ENCODE measurements at places on chromosomes 1 and 21.

DNA sequence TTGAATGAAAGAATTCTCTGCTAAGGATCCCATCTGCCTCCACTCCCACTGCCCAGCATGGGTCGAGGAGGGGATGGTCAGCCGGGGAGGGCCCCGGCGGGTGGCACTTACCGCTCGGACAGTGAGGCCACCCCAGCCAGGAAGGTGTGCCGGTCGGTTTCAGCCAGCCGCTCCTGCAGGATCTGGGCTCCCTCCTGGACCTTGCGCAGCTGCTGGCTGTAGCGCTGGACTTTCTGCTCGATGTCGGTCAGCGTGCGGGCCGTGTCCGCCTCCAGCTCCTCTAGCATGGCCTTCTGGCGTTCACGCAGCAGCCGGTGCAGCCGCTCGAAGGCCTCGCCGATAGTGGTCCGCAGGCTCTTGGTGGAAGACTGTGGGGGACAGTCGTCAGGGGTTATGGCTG is 22.3 kb downstream of the TRIM62 start:
- no peak for DNase-seq

DNA sequence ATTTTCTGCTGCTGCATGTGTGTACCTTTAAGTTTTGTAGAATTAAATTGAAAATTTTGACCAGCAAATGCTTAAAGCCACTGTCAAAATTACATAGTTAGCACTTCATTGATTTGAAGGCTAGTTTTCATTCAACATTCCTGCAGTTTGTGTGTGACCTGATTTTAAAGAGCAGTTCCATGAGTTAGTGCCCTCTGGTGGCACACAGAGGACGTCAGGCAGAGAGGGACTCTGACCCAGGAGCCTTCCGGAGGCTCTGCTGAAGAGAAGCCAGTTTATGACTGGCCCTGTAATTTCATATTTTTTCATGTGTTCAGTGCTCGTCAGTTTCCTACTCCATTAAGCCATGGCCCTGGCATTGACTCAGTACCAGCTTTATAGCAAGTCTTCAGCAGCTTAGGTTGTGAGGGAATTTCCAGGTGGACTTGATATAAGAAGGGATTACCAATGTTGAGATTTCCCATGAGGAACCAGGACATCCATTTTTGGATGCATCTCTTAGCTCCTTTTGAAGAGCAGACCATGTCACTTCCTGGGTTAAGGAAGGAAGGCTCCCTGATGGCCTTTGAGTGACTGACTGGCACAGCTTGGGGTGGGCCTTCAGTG is 104.7 kb downstream of the CAMTA1 start:
- DNase-seq: peak; percentile 65

GRCh38 chr1:52455686-52456085 is 51.3 kb downstream of the PRPF38A start:
- DNase-seq: no peak

DNA sequence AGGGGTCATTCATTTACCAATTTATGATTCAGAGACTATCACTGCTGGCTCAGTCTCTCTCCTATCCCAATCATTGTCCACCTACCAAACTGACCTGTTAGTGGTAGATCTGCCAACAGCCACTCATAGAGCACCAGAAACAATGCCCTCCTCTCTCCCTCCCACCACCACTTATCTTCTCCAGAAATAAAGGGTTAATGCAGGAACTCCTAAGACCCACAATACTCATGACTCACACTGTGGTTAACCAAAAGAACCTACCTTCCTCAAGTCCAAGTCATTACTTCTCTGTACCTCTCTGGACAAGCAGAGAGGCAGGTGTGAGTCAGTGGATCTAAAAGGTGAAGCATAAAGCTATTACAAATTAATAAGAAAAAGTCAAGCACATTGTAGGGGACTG is 40.9 kb upstream of the CAMK1G start:
- DNase-seq: no peak

DNA sequence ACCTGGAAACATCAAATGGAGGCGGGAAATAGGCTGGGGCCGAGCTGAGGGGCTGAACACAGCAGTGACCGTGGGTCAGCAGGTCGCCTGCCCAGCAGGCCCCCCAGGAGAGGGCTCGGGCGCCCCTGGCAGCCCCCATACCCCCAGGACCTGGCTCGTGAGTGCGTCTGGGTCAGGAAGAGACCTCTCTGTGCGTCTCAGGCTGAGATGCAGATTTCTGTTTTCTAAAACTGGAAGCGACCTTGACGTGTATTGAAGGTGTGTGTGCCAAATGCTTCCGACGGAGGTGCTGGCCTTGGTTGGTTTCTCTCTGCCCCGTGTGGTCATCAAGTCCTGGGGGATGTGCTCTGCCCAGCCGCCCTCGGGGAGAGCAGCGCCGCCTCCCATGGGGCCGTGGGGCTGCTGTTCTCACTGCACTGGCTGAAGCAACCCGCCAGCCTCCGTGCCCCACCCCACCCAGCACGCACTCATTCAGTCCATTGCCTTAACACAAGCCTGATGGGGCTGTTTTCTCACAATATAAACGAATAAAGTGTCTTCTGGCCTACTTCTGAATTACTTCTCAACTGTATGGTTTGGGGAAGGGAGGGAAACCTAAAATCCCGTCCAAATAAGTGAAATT is 7.4 kb downstream of the PEX10 start:
- no peak for DNase-seq

DNA sequence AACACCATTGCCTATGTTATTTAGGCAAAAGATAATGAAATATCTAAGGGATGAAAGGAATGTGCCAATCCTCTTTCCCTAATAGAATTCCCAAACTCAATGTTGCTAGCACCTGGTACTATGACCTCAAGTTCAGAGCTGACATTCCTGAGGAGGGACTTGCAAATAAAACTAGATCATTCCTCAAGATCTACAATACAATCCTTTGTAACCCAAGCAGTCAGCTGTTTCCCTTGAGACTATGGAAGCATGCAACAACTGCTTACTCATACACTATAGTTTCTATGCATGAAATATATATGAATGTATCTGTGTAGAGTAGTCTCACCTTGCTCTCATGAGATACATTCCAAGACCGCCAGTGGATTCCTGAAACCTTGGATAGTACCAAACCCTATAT is 65.0 kb downstream of the ABL2 start:
- DNase-seq: no peak

GRCh38 chr1:181486098-181486420 is 2.7 kb downstream of the CACNA1E start:
- DNase-seq: no peak

GRCh38 chr21:45248301-45248892 is 39.3 kb downstream of the POFUT2 start:
- DNase-seq: no peak

- DNase-seq: no peak
These were observed 550.2 kb downstream of the USP25 start for GRCh38 chr21:16279731-16280581.

- no peak for DNase-seq
These were observed 26.5 kb upstream of the RPL11 start for GRCh38 chr1:23664837-23665795.

- no peak for DNase-seq
These were observed 26.5 kb downstream of the IGFN1 start for GRCh38 chr1:201217146-201217545.

DNA sequence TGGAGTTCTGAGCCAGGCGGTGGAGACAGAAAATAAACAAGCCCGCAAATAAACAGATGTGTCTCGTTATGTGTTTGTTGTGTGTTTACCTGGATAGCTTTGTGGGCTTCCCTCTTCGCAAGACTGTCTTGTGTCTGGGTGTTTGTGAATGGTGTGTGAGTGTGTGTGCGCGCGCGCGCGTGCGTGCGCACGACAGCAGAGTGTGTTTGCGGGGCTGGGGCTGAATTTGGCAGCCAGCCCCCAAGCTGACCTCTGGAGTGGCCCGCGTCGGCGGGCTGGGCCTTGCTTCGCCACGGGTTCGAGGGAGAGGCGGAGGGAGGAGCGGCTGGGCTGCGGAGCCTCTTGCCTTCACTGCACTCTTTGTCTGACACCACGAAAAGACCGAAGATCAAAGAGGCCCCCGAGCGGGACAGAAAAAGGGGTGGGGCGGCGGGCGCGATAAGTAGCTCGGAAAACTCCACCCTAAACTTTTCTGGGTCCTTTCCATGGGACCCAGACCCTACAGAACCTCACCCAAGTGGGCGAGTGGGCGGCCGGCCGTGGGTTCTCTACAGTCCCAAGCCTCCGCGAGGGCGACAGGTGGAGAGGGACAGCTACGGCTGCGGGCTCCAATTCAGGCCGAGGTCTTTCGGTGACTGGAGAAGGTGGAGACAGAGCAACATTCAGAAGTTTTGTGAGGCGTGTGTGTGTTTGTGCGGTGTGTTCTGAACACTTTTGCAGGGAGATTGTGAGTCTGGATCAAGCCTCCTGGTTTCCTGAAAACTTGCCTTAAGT is 14.5 kb downstream of the PAX7 start:
- no peak for DNase-seq

DNA sequence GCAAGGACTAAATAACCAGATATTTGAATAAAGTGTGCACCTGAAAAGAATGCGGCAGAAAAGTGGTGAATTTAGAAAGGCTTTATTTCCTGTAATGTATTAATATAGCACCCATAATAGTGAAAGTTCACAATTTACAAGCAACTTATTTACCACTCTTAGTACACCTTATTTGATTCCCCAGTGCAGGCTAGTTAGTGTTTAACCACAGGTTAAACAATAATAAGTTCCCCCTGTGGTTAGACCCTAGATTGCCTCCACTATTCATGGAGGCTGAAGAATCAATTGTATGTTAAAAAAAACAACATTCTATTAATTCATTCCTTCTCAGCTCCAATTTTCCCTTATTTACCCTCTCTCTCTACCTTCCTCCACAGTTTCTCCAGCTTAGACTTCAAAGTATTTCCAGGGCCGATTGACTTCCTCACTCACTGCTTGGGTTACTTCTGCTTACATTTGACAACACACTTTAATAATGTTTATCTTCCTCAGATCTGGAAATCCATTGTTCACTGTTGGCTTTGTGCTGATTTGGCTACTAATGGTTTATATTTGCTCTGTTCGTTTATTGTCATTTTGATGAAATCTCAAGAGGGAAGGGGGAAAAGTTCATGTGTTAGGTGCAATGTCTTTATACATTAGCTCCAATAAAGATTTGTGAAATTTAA is 796.3 kb downstream of the BRINP3 start:
- no peak for DNase-seq

DNA sequence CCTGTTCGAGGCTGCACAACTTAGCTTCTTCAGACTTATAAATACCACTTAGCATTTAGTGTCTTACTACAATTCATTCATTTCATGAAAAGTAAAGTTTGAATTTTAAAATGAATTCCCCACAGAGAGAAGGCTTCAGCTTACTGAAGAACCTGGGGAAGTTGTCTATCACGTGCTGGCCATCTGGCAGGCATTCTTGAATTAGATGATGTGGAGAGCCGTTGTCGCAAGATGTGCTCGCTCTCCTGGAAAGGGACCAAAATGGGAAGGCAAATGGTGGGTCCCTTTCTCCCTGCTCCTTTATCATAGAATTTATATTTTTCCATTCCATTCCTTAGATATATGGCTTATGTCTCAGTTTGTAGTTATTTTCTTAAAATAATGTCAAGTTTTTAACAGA is 90.5 kb downstream of the CD247 start:
- DNase-seq: no peak

DNA sequence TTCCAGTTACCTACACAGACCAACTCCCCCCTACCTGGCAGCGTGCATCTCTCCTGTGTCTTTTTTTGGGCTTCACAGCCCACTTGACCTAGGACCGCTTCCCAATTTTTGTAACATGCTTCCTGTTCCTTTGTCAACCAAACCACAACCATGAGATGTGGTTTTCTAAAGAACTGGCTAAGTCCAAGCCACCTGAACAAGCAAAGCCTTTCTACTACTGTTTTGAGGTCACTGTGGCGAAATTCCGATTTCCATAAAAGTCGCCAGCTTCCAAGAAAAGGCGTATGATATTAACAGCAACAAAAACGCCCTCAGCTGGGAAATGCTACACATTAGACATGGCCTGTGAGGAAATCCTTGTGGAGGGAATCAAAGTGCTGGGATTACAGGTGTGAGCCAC is 12.7 kb upstream of the AK2 start:
- no peak for DNase-seq

DNA sequence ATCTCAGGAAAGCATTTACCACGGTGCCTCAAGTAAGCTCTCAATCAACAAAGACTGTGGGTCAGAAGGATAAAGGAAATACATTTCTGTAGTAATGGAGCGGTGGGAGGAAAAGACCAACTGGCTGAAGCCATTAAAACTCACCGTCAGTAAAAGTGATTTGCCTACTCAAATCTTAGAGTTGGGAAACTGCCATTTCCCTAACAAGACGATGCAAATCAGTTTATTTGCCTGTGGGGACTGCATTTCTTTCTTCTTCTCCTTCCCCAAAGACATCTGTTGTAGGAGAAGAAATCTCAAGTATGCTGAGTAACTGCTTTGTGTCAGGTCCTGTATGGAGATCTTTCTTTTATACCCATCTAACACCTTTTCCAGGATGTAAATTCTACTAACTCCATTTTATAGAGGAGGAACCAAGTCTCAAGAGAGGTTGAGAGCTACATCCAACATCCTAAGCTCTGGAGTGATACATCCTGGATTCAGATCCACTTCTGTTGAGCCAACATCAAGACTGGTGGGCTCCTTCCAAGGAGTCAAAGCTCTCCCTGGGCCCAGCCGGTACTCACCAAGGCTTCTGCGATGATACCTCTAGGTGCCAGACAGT is 219.3 kb upstream of the FGGY start:
- no peak for DNase-seq

- no peak for DNase-seq
These were observed 1.1 kb downstream of the PIK3CD start for GRCh38 chr1:9652379-9653209.

- no peak for DNase-seq
These were observed 22.7 kb upstream of the SFT2D2 start for GRCh38 chr1:168202941-168203654.

DNA sequence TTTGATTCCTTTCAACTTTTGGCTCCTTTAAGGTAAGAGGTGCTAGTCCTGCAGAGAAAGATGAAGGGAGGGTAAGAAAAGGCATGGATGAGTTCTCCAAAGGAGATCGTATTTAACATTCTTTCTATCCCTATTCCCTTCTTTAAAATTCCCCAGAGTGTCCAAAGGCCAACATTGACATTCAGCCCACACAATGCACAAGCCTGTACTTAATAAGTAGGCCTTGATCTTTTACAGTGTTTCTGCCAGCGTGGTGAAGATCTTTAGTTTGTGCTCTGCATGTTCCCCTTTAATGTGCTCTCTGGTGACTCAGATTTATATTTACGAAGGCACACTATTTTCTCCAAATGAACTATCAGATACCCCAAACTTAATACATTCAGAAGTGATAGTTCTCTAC is 582.5 kb upstream of the RGS18 start:
- DNase-seq: no peak

DNA sequence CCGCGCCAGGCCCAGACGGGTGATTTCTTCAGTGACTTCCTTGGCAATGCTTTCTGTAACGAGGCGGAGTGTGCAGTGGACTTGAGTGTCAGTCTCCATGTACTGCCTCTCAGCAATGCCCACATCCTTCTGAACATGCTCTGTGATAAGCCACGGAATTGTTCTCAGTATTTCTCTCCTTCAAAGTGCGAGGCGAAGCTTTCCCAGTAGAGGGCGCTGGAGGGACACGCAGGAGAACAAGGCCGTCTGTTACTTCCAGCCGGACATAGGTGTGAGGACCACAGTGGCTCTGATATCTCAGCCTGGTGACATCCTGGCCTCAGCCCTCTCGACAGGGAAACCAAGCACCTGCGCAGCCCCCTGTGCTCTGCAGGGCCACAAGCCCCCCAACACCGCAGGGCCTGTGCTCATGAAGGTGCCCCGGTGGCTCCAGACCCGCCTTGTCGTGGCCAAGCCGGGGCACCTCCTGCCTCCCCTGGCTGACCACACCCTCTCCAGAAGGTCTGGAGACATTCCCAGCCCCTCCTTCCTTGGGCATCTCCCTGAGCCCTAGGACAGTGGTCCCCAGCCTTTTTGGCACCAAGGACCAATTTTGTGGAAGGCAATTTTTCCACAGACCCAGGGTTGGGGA is 46.1 kb upstream of the BACE2 start:
- peak; percentile 91 for DNase-seq
